SW480 (cell line): ENCODE measurements at places on chromosomes 2 and 18.

DNA sequence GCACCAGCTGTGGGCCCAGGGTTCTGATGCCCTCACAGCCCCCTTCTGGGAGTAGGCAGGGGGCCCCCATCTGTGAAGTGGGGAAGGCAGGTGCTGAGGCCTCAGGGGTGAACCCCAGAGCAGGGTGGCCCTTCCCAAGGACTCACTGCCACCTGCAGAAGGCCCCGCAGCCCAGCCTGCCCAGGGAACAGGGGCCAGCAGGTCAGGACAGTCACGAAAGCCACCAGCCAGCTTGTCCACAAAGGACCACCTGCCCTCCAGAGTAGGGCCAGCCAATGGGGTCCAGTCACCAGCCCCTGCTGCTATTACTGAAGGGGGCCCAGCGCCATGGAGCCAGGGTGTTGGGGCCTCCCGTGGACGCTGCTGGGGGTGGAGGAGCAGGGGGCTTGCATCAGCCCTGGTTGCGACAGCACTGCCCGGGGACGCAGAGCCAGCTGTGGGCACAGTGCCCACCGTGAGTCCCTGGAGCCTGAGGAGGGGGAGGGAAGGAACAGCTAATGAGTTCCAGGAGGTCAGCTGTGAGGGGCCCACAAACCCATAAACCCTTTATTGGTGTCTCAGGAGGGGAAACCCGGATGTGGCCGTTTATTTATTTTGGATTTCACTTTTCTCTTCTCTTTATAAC, 11.5 kb upstream of the SNED1 start:
- DNase-seq: no peak

DNA sequence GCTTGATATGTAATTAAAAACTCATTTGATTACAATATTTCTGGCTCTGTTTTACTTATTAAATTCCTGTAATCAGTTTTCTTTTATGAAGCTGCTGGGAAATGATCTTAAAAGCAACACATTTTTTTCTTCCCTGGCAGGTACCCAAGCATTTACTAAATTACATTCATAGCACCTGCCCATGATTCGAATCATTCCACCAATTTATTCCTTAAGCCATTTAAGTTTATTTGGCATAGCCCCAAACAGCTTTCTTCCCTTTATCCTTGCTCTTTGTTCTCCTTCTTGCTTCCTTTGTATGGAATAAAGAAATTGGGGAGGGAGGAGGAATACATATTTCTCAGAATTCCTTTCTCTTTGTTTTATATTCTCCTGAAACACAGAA, 241.3 kb downstream of the AGPS start:
- no peak for DNase-seq

DNA sequence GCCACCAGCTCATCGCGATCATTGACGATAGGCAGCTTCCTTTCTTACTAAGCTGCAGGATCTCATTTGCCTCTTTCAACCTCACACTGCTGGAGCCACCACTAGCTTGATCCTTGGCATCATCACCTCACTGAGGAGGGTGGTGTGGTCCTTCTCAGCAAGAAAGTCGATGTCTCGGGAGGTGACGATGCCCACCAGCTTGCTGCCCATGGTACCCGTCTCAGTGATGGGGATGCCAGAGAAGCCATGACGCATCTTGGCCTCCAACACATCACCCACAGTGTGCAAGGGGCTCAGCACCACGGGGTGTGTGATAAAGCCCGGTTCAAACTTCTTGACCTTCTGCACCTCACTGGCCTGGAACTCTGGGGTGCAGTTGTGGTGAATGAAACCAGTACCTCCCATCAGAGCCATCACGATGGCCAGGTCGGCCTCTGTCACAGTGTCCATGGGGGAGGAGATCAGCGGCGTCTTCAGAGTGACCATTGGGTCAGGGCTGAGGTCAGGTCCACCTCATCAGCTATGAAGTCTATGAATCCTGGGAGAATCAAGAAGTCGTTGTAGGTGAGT, 22.5 kb downstream of the CFLAR start:
- no peak for DNase-seq

DNA sequence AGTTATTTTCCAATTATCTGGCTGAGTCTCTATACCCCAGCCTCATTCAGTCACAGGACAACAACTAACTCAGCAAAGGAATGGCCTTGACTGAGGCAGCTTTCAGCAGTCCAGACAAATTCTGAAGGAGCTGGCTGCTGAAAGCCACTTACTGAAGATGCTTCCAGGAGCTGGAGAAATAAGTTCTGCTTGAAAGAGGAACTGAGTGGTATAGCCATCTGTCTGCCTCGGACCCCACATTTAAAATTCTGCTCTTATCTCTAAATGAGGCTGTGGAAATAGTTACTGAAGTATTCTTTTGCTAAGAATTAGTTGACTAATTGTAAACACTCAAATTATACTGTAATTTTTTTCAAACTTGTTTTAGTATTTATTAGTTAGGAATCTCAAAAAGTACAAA, 9.1 kb upstream of the GPD2 start:
- no peak for DNase-seq

DNA sequence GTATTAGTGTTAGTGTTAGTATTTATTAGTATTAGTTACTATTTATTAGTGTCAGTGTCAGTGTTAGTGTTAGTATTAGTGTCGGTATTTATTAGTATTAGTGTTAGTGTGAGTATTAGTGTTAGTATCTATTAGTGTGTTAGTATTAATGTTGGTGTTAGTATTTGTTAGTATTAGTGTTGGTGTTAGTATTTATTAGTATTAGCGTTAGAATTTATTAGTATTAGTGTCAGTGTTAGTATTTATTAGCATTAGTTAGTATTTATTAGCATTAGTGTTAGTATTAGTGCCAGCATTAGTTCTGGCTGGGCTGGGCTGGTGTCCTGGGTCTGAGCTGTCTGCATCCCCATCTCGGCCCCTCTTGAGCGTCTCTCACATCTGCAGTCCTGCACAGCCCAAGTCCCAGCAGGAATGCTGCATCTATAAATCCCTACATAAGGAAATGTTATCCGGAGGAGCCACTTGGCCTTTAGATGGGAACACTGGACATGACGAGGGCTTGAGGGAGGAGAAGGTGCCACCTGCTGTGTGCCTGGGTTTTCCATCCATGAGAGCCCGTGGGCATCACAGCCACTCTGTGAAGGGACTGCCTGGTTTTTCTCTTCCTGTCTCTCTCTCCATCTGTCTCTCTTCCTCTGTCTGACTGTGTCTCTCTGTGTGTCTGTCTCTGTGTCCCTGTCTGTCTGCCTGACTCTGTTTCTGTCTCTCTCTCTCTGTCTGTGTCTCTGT, 33.6 kb downstream of the TWIST2 start:
- no peak for DNase-seq

DNA sequence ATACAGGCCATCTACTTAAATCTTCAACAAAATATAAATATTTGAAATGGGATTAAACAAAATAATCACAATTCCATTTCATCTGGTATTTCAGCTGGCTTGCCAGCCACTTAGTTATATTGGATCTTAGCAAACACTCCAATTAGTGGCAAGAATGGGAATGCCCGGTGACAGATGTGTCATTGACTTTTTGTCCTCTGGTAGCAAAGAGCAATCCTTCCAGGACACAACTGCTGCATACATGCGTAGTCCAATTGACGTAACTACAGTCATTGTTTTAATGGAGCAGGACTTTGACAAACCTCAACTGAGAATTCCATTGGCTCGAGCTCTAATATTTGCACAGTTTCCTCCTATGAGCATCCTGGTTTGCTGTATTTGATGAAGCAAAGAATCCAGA, 69.9 kb downstream of the RNF152 start:
- DNase-seq: no peak

DNA sequence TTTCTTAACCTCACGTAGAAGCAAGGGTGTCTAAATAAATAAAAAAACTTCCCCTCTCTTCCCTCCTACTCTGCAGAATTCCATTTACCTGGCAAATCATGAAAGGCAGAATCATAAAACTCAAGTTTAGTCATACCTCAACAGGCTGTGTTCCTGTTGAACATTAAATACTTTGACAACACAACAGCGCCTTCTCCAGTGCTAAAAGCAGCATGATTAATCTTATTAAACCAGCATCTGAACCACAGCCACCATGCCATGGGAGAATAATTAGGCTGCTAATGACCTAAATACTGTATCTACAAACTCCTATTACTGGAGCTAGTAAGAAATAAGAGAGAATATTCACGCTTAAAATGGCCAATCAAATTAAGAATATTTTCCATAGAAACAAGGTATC, 68.1 kb downstream of the CDH2 start:
- no peak for DNase-seq

DNA sequence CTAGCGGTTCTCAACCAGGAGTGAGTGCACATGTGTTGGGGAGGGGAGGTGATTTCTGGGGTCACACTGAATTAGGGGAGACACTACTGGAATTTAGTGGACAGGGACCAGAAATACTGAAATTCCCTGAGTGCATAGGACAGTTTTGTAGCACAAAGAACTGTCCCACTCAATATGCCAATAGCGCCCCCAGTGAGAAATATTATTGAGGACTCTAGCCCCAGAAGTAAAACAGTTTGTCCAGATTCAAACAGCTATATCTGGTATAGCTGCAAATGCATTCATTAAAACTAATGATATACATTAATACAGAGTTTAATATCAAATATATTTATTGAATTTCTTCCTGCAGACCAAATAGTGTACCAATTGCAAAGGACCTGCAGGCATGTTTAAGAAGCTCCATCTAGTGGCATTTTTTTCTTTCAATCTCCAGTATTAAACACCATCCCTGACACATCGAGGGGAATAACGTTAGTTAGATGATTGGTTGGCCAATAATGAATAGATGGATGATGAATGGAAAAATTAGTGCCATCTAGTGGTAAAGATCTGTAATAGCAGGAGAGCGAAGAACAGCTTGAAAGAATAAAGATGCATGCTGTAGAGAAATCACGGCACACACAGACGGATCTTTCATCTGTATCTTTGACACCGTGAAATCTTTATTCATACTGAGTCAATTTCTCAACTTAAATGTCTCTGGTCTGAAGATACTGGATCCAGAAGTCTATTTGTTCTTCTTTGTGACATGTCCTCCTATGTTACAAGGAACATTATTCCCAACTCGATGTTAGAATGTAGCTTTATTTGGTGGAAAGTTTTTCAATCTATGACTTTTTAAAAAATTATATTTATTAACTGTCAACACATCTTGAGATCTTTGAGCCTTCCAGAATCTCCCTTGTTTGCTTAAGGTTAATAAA, 62.5 kb downstream of the DHRS9 start:
- DNase-seq: peak; percentile 59

DNA sequence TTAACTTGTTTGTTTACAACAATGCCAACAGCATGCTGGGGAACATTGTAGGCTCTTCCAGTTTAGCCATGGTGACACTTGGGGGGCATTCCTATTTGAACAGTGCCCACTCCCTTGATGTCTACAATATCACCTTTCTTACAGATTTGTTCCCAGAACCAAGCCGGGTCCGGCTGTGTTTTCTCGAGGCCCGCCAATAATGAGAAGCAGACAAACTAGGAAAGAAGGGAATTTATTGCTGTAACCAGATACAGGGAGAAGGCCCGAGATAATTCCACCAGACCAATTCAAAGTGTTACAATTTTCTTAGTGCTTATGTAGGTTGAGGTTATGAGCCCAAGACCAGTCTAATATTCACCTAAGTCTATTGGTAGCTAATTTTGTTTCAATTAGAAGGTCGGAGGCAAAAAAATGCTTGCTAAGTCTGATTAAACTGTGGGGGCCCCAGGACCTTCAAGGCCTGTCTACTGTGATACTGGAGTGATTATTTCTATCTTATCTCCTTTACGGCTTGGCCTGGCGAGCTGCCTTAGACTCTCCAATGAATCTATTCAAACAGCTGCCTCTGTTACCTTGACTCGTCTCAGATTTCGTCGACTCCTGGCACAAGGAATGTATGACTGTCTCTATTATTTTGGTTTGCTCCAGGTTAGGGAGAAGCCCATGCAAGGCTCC, 59.1 kb upstream of the PSME4 start:
- no peak for DNase-seq

DNA sequence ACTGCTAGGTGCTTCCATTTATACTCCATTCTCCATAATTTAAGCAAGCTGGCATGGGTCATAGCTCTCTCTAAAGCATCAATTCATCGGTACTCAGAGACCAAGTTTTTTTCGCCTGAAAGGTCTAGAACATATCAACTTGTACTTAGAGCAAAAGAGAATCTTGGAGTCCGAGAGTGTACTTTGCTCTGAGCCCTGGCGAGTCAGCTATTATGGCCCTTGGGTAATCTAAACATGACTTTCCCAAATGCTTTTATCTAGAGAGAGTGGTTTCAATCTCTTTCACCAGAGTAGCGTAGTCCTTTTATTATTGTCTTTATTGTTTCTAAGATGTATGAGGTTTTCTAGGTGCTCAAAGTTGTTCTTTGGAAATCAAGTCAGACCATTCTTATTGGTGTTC, 34.4 kb downstream of the MAIP1 start:
- no peak for DNase-seq

DNA sequence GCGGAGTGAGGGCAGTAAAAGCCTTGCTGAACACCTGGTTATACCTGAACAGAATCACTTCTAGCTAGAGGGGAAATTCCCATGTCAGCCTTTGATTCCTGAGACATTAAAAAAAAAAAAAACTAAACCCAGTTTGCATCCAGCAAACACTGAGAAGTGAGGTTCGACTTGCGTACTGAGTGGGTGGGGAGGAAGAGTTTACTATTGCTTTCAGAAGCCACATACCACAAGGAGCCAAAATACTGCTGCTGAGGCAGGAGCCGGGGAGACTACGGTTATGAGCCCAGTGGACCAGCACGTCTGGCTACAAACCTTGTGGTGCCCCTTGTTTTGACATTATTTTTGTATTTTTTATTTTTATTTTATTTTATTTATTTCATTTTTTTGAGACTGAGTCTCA, 2.7 kb downstream of the COLEC11 start:
- DNase-seq: no peak

- no peak for DNase-seq
Observed at GRCh38 chr2:112290088-112290487, 14.7 kb downstream of the ZC3H6 start.

DNA sequence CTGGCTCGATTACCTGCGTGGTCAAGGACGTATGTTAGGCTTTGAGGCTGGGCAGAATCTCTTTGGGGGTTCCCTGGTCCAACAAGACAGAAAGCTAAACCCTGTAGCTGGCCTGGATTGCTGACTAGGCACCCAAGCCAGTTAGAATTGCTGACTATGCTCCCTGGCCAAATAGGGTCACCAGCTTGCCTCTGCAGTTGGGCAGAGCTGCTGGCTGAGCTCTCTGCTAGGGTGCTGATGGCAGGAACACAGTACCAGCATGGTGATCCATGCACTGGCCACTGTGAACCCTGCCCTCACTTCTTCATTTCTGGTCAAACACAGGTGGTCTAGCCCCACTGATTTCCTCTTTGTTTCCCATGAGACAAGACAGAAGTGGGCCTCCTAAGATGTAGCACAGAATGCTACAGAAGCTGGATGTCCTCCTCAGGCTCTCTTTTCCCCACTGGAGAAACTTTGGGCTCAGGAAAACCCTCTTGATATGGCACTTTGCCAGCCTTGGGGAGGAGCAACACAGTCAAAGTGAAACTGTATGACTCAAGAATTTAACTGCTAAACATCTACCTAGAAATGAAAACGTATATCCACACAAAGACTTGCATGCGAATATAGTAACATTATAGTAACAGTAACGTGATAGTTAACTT, 20.8 kb downstream of the SP140L start:
- no peak for DNase-seq

GRCh38 chr2:170703776-170704476, 11.2 kb upstream of the SP5 start:
- DNase-seq: no peak

- DNase-seq: peak; percentile 39
Observed at GRCh38 chr2:170434900-170435621, 257.1 kb downstream of the MYO3B start.

- DNase-seq: peak; percentile 45
Observed at GRCh38 chr2:146661473-146662096, 1183.2 kb upstream of the ACVR2A start.
